ENCODE measurements at places on chromosomes 7 and 10.
A peak's percentile ranks its signal among the peaks of the same experiment; 100 is the strongest.

- DNase-seq = no peak
These were observed 1.3 kb upstream of the SP4 start for GRCh38 chr7:21426286-21427181.

- no peak for DNase-seq
These were observed 1051.1 kb upstream of the AUTS2 start for GRCh38 chr7:68547181-68547580.

- no peak for DNase-seq
These were observed 40.5 kb downstream of the ITIH5 start for GRCh38 chr10:7626283-7626682.

DNA sequence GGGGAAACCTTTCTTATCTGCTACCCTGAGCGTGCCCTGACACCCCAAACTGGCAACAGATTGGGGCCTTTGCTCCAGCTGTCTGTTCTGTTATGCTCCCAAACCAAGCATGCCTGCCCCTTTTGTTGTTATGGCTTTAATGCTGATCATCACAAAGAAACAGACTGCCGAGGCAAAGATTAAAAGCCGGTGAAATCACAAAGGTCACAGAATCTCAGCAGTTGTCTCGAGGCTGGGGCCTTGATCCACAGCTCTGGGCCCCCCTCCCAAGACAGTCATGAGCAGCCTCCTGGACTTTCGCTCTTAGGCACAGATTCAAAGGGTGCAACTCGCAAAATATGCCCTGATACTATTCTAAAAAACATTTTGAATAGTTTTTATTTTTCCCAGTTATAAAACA lies 65.6 kb downstream of the STRA8 start:
- DNase-seq = peak; percentile 50

- no peak for DNase-seq
These were observed 14.8 kb downstream of the ZNF33A start for GRCh38 chr10:38025283-38025682.

GRCh38 chr10:60410970-60411369 lies 21.3 kb upstream of the ANK3 start:
- no peak for DNase-seq

- no peak for DNase-seq
These were observed 48.8 kb upstream of the OPTN start for GRCh38 chr10:13051126-13051694.

GRCh38 chr10:70843333-70843732 lies 27.6 kb downstream of the SGPL1 start:
- DNase-seq = no peak

GRCh38 chr7:158416283-158416933 lies 171.2 kb downstream of the PTPRN2 start:
- no peak for DNase-seq

- peak; percentile 85 for DNase-seq
These were observed 95.5 kb downstream of the CUL2 start for GRCh38 chr10:34994565-34995142.

- DNase-seq = no peak
These were observed 7.3 kb upstream of the CRPPA start for GRCh38 chr7:16428672-16429071.

Measured in neural progenitor cell (in vitro differentiated cells).